ENCODE measurements at places on chromosomes 7 and 10. TPM values are rescaled to one million over a fixed set of nuclear protein-coding genes. Genes with fewer than 3 reads are reported as not detected.

DNA sequence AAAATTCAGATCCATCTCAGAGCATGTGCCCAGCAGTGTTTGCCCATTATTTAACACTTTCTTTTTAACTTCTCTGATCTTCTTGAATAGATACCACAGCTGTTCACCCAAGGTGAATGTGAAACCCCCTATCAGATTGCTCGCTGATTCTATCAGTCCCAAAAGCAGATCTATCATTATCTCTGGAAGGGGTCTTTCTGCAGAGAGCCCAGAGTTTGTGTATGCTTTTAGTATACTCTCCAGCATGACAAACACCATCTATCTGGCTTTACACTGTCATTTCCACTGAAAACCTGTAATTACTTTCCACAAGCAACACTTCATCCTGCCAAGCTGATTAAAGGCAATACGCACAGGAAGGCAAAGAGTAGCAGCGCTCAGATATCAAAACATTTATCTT is 168.2 kb downstream of the CACNA2D1 start:
- no peak for DNase-seq

GRCh38 chr7:133703547-133703946 is 423.6 kb upstream of the LRGUK start:
- DNase-seq, result no peak

GRCh38 chr7:894164-894867 is 18.0 kb downstream of the GET4 start:
- no peak for DNase-seq

GRCh38 chr7:95209276-95209675 is 115.1 kb downstream of the PON1 start:
- DNase-seq, result no peak

- DNase-seq, result no peak
Observed at GRCh38 chr7:114102131-114102530, 183.3 kb upstream of the PPP1R3A start.

The HOXA2 gene
- not detected for total RNA-seq

DNA sequence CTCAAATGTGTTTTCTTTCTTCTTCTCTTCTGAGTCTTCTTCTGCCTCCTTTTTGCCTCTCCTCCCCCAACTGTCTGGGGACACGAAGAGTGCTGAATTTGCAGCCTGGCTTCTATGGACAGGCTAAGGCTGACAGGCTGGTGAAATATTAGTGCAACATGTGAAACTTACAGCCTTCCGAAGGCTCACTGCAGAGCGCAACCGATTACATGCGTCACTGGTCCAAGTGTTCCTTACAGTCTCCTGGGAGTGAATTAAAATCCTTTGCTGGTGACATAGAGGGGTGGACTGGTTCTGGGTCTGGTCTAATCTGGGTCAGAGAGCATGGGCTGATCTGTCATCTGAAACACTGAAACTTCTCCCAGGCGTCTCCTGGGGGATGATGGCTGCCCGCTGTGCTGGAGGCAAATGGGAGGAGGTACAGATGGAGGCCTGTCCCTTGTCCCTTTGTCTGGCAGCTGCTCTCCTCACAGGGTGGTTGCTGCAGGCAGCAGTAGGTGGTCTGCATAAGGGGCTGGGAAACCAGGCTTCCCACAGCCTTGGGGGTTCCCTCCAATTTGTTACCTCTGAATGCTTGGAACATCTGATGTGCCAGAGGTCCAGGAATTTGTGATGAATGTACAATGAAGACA is 143.8 kb upstream of the BMPER start:
- no peak for DNase-seq

DNA sequence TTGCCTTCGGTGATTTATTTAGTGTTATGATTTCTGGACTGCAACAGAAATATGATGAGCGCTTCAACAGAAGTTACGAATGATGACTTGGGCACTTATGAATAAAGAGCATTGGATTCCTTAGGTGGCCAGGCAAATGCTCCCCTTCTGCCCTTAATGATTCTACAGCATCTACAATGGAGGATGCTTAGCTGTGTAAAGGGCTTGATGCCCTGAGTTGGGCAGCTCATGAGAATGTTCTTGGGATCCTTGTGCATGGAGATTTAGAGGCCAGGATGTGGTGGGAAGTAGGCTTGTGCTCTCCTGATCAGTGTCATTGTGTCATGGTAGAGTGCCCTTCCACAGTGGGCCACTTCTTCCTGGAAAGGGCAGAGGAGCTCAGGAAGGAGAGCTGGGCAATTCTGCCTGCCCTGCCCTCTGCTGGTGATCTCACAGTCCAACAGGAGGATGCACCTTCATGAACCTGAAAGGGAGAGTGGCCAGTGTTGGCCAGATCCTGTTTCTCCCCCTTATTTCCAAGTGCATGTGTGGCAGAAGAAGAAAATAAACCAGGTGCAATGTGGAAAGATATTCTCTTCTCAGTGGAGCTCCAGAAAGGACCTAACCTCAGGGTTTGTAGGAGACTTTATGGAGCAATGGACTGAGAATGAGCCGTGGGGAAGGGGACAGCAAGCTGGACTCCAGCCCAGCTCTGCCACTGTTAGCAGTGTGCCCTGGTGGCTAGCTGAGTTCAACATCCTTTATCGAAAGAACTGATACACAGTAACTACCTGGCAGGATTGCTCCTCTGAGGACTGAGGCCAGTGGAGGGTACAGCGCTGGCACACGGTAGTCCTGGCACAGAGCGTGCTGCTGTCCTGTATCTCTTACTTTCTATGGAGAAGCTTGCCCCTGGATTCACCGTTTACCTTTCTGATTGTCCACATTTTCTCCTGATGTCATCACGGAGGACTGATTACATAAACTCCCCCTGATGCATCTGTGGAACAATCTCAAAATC is 182.9 kb downstream of the BMPER start:
- DNase-seq, result no peak

GRCh38 chr7:157132796-157133195 is 5.9 kb upstream of the UBE3C start:
- DNase-seq, result no peak

The IFIT2 gene
- 3.3 TPM for total RNA-seq

GRCh38 chr10:87918254-87918859 is 54.9 kb downstream of the PTEN start:
- DNase-seq, result no peak

- DNase-seq, result no peak
Observed at GRCh38 chr7:144738708-144739314, 97.0 kb downstream of the TPK1 start.

DNA sequence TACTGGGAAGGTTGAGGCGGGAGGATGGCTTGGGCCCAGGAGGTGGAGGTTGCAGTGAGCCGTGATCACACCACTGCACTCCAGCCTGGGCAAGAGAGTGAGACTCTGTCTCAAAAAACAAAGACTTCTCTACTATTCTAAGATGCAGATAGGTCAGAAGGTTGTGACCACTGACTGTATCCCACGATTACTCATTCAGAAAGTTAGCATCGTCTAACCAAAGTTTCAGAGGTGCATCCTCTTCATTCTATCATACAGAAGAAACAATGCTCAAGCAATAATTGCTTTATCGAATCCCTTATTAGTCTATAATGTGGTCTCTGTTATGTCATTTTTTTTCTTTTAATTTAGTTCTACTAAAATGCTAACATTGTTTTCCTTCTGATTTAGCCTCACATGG is 348.7 kb upstream of the LRGUK start:
- no peak for DNase-seq

The TET1 gene
- total RNA-seq, result 39.9 TPM

The FGFBP3 gene
- total RNA-seq, result 18.3 TPM

The MAGI2 gene
- total RNA-seq, result 136 TPM

The ANKRD61 gene
- total RNA-seq, result under 0.01 TPM

DNA sequence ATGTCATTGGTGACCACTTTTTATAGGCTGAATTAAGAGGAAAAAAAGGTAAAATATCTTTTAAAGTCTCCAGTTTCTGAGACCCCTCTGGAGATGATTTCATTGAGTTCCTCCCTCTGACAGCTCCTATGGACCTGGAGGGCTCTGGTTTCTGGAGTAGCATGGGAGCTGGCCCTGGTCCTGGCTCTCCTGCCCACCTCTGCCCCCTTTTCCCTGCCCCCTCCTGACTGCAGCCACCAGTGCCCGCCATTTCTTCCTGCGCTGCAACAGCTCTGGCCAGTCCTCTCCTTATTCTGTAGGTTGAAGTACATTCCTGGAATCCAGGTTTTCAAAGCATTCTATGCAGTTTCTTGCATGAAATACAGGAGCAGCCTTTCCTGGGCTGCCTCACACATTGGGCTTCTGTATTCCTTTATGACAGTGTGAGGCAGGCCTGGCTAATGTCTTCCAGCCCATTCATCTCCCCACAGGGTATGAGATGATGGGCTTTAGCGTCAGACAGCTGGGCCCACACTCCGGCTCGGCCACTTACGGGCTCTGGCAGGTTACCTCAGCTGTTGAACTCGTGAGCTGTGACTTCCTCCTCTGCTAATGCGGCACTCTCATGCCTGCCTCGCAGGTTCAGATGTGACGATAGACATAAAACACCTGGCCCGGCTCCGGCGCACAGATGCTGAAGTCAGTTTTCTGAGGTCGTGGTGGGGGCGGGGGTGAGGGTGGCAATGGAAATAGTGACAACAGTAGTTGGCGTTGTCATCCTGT is 101.7 kb downstream of the MGMT start:
- DNase-seq, result no peak

The NYAP1 gene
- 55.0 TPM for total RNA-seq

DNA sequence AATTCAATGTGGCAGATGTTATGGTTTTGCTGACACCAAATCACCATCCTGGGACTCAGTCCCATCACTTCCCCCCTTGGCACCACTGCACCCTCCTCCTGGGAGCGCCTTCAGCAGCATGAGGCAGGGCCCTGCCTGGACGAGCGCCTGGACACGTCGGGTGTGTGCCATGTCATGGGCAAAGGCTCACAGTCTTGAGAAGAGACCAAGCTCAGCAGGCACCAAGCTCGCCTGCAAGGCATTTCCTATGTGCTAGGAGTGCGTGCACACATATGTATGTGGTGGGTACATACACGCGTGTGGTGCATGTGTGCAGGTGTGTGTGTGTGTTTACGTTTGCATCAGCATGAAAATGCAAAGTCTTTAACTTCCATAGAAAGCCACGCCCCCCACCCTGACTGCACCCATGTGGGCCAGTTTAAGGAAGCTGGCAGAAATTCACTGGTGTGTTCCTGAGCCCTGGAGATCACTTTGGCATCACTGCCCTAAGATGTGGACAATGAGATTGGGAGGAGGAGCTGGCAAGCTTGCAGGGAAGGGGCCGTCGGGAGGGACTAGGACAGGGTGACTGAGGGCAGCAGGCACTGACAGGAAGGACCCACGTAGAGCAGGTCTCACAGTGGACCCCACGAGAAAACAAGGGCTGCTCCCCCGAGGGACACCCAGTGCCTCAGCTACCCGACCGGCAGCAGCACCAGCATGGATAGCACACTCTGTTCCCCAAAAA is 169.9 kb upstream of the PPP2R2D start:
- no peak for DNase-seq

DNA sequence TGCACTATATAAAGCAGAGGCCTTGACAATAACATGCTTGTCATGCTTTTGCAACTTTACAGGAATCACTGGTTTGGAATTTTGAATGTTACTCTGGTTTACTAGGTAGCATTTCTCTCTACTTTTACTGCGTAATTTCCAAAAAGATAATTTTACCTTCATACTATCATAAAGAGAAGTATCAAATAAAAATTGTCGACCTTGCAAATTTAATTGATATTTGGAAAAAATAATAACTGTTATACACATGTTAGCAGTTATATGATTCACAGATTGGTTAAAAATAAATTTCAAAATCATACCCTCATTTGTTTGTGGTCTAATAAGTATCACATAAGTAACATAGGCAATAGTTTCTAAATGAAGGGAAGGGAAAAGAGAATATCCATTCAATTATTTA is 228.5 kb upstream of the CACNA2D1 start:
- DNase-seq, result no peak

The GPR146 gene
- 0.82 TPM for total RNA-seq

The FGL2 gene
- 2.9 TPM for total RNA-seq

The PAX4 gene
- not detected for total RNA-seq

GRCh38 chr10:4427532-4427931 is 398.5 kb upstream of the AKR1E2 start:
- DNase-seq, result no peak

GRCh38 chr7:113267271-113267670 is 148.9 kb upstream of the SMIM30 start:
- DNase-seq, result no peak

DNA sequence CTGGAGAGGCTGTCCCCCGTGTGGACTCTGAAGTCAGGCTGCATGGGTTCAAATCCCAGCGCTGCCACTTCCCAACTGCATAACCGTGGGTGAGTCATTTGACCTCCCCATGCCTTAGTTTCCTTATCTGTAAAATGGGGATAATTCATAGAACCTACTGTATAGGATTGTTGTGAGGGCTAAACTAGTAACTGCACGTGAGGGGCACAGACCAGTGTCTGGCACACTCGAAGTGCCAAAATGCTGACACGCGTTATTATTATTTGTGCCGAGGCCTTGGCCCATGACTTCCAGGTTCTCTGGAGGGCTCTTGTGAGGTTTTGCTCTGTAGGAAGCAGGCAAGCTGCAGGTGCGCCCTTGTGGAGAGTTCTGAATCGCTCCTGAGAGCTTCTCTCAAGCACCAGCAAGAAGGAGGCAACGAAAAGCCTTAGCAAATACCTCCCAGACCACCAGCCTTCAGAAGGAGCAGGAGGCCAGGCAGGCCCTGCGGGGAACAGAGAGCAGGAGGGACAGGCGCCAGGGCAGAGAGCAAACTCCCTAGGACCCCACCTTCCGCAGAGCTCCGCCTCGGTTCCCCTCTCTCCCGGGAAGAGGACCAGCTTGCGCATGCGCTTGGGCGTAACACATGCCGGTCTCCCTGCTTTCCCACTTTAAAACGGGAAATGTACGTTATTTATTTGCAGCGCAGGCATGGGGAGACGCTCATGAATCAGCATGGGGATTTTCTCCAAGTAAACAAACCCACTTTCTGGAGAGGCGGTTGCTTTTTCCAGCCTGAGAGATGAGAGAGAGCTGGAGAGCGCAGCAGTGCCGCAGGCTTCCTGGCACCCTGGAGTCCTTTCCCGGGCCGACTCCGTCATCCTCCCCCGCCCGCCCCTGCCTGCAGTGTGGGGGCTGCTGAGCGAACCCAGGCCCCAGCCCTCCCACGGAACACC is 39.6 kb downstream of the SORCS3 start:
- DNase-seq, result peak; percentile 48

GRCh38 chr7:2087744-2088143 is 145.0 kb downstream of the MAD1L1 start:
- no peak for DNase-seq

GRCh38 chr7:106731187-106731586 is 70.2 kb upstream of the CCDC71L start:
- DNase-seq, result no peak

The SLC13A4 gene
- 12.6 TPM for total RNA-seq

Data from frontal cortex (tissue), 4 donors.